ENCODE measurements at places on chromosomes 5 and 9. TPM values are rescaled to one million over a fixed set of nuclear protein-coding genes. Genes with fewer than 3 reads are reported as not detected.

DNA sequence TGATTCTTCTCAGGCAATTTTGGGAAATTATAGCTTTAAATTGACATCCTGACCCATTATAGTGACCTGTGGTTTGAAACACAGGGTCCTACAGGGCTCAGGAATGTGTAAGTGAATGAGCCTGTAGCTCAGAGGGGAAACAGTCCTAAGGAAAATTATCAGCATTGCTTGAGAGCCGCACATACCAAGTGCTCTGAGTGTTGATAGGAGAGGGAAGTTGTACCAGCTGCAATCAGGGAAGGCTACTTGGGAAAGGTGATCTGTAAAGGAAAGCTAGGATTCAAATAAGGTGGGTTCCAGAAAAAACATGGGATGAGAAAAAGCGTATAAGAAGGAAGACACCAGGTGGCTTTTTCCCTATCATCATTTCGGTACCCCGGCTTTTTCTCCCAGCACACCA lies 4.4 kb upstream of the SLC25A51 start:
- H3K4me3 ChIP-seq, result no peak overlapping the region
- no peaks in the 10 kb centered on the region for H3K27me3 ChIP-seq

DNA sequence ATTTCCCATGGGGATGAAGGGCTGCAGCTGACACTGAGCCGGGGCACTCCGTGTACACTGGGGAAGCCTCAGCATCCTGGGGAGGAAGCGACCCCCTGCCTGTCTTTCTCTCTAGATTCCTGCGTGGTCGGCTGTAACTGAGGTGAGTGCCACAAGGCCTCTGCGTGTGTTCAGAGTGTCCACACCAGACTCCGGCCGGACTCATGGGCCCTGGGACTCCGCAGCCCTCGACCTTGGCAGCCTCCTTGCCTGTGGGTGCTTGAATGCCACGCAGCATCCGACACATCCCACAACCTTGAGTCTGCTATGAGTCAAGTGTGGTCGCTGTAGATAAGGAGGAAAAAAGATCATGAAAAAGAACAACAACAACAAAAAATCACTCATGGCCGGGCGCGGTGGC lies 23.4 kb downstream of the PAEP start:
- DNase-seq, result no peak
- no peaks in the 10 kb centered on the region for H3K4me1 ChIP-seq
- H3K27me3 ChIP-seq, result no peaks in the 10 kb centered on the region
- no peaks in the 10 kb centered on the region for H3K36me3 ChIP-seq
- H3K4me3 ChIP-seq, result no peak overlapping the region

Gene ADCY2
- total RNA-seq, result 2.2 TPM

Gene DIRAS2
- 0.98 TPM for total RNA-seq

Data from kidney (tissue), 22 donors.